EH (cell line): ENCODE measurements at places on chromosomes 7 and 10.

DNA sequence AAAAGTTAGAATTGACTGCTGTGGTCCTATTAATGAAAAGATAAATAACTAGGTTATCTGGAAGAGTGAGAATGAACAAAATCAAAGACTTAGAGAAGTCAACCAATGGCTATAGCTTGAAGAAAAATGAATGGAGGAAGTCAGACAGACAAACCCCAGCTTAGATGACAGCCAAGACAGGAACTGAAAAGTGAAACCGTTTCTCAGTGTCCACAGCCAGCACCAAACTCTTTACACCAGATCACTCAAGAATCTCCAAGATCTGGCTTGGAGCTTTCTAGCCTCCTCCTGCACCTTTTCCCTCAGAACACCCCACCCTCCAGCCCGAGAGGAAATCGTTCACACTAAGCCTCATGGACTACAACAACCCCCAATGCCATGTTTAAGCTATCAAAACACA, 167.0 kb downstream of the SFMBT2 start:
- DNase-seq, result no peak

- no peak for DNase-seq
These were observed 25.1 kb upstream of the UBE3C start for GRCh38 chr7:157113607-157114006.

DNA sequence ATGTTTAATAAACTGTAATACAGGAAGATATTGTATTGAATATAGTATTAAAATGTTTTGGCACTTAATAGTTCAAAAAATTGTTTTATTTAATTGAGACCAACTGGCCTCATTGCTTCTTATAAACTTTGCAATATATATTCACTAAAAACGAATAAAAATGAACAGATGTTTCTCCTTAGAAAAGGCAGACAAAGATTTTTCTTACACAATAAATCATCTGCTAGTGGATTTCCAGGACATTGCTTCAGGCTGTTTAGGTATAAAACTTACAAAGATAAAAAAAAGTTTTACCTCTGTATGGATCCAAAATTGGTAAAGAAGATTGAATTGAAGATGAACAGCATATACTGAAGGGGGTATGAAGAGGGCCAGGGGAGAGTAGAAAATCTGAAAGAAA, 143.6 kb downstream of the AGMO start:
- DNase-seq, result no peak

GRCh38 chr10:11823122-11823988, at the start of gene PROSER2:
Gene PROSER2, plus strand, starts transcription at chr10:11823356. Its CDS starts 28,722 bp downstream, at chr10:11852078.
- peak; percentile 54 for DNase-seq

DNA sequence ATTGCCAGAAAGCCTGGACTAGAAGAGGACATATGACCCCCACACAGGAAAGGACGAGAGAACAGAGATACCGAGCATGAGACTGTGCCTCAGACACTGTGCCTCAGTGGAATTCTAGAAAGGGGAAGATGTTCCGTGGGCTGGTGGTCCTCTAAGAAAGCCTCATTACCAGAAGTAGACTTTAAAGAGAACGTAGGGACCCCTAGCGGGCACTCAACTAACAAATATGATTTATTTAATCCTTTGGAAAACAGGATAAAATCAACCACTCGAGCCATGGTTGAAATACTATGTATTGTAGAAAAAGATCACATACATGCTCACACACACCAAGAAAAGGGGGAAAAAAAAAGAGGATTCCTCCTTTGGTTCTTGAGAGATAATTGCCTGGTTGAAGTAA, 701.2 kb upstream of the SORCS1 start:
- no peak for DNase-seq
